GM18507 (cell line): ENCODE measurements at places on chromosomes 4 and X.

- DNase-seq = no peak
Measured at GRCh38 chrX:149568701-149569296, 18.5 kb downstream of the MAGEA9B start.

DNA sequence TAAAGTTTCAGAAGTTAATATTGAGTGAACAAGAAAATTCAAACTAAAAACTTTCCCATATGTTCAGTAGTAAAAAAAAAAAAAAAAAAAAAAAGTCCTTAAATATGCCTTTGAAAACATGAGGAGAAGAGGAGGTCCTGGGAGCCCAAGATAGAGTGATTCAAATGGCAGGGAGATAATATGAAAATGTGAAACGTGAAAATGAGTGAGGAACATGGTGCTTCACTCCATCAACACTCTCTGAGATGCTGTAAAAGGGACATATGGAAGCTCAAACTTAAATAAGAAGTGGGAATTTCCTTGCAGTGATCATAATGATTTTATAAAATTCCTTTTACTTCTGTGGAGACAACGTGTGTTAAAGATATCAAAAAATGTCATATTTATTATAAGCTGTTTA is 423.9 kb downstream of the PABPC4L start:
- DNase-seq = no peak

- DNase-seq = no peak
Measured at GRCh38 chrX:100745205-100745604, 13.3 kb upstream of the SYTL4 start.

DNA sequence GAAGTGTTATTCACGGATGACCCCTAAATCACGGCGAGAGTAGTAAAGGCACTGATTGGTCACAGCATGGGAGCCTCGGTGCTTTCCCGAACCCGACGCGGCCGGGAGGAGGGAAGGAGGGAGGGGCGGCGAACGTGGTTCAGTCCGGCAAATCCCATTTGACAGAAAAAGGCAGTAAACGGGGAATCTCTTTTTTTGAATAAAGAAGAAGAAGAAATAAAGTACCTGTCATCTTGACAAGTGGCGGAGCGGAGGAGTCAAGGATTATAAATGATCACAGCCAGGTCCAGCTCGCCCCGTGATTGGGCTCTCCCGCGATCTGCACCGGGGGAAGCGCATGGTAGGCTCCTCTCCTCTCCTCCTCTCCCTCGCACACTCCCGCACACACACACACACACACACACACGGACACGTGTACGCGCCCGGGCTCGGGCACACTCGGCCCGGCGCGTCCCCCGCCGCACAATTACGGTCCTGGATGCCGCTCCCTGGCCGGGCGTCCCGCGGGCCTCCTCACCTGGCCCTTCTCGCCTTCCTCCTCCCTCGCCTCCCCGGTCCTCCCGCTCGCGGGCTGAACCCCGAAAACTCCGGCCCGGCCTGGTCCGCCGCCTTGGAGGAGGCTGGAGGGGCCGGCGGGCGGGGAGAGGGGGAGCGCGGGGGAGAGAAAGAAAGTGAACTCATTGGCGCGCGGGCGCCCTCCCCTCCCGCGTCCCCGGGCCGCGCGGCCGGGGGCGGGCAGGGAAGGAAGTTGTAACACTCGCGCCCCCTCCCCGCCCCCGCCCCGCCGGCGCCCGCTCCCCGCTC is 99.2 kb upstream of the TENM3 start:
- no peak for DNase-seq

DNA sequence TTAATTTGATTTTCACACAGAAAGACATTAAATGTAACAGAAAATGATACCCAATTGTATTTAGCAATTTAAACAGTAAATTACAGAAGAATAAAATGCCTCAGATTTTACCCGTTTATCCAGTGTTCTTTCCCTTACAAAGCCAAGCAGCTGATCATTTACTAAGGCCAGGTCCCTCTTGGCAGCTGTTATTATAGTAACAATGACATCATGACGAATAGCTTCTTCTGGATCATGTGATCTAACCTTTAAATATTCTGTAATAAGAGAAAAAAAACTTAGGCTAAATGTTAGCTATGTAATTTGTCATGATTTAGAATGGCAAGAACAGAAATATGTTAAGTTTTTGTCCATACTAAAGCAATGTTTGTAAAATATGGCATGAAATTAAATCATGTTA is 69.4 kb downstream of the PDS5A start:
- no peak for DNase-seq

DNA sequence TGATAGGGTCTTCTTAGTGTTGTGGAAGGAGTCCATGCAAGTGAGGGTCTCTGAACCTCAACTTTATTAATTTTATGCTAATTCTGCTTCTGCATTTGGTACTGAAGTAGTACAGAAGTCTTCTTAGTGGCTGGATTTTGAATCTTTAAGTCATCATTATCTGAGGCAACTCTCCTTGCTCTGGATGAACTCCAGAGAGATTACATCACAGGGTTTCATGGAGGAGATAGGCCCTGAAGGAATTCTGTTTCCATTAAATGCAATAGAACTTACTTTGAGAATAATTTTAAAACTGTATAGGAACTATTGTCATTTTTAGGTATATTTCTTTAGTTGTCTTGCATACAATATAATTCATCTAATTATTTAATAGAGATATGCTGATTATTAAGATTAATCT is 451.2 kb downstream of the FAT4 start:
- DNase-seq = no peak

DNA sequence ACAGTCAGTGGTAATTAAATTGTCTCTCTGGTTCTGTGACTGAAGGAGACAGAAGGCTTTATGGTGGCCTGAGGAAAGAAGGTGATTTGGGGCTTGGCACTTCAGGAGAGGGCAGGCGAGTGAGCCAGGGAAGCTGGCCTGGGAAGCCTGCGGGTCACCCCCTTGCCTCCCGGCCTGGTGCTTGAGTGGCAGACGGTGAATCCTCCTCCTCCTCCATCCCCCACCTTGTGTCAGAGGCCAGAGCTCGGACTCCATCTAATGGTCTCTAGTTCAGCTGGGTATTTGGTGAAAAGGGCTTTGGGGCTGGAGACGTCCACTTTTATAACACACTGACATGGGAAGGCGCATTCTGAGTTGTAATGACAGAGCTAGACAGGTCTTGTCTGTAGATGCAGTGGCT is 8.7 kb downstream of the TMEM187 start:
- DNase-seq = no peak

DNA sequence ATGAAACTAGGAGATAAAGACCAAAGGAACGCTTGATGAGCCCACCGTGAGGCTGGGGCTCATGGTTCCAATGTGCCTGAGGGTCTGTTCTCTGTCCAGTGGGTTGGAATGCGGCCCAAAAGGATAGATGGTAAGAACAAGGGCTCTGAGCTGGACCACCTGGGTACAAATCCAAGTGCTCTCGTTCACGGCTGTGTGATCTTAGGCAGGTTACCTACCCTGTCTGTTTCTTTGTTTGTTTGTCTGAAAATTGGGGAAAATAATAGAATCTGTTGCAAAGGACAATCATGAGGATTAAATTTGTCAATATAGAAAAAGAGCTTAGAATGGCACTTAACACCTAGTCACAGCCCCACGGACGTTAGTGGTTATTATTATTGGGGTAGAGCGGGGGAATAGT is 36.0 kb downstream of the SMIM20 start:
- DNase-seq = no peak

GRCh38 chrX:110042496-110042895 is 39.6 kb downstream of the TMEM164 start:
- no peak for DNase-seq
